Spinal cord (tissue), 10 donors: ENCODE measurements at places on chromosomes 1 and 21.

DNA sequence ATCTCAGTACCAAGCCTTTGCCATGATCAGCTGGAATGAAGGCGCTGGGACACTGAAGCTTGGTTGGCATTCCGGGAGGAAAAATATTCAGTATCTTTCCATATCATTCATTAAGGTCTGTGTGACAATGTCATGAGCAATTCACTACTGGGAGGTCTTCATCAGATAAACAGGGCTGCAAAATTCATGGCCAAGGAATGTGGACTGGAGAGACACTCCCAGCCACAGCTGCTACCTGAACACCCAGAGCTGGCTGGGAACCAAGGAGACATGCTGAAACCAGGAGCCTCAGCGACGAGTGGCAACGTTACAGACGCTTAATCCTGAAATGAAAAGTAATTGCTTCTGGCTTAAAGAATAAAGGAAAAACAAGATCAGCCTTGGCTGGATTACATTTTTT is 30.6 kb upstream of the DDAH1 start:
- DNase-seq: peak; percentile 17

- DNase-seq: no peak
These were observed 4.1 kb downstream of the PIK3R3 start for GRCh38 chr1:46128344-46128743.

GRCh38 chr1:101290119-101290921 is 53.5 kb downstream of the S1PR1 start:
- no peak for DNase-seq

GRCh38 chr1:196546272-196547111 is 61.7 kb downstream of the KCNT2 start:
- peak; percentile 20 for DNase-seq

- DNase-seq: peak; percentile 62
These were observed 161.1 kb upstream of the COL6A1 start for GRCh38 chr21:45820171-45821091.

GRCh38 chr21:42431196-42431595 is 27.5 kb downstream of the UBASH3A start:
- no peak for DNase-seq

DNA sequence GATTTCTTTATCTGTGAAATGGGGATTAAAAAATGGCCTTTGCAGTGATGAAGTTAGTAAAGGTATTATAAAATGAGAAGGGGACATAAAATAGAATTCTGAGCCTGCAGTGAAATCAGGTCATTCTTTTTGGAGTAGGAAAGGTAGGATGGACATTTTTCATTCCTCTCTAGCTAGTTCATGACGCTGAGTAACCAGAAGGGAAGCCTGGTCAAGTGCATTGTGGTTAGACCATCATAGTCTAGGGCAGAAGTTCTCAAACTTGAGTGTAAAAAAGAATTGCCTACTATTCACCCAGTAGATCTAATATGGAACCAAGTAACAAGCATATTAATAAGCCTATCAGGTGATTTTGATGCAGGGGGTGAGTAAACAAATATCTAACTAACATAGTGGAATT is 50.8 kb downstream of the TGFB2 start:
- no peak for DNase-seq

DNA sequence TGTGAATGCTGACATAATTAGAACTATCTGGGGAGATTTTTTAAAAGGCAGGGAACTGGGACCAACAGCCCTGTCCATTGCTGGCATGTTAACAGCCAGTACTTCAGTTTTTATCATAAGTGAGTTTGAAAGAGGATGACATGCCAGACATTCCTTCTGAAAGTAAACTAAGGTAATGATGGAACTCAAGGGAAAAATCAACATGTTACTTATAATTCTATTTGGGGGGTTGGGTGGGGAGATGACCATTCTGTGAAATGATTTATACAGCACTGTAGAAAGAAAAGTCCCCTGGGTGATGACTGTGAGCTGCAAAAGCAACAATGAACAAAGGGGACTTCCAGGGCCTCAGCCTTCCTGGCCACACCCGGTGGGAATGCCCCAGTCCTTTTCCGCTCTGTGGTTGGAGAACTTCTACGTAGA is 5.4 kb upstream of the LAMC2 start:
- peak; percentile 31 for DNase-seq

DNA sequence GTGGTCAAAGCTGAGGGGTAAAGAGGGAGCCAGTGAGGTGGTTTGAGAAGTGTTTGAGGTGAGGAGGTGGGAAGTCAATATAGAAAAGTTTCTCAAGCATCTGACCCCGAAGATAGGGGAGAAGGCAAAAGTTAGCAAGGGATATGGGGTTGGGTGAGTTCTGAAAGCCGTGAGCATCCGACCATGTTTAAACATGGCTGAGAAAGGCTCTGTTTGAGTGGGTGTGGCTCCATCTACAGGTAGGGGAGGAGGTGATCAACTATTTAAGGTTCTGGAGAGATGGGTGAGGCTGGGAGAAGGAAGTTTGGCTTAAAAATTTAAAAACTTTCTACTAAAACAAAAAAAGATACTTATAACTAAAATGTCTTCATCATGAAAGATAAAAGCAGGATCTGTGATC is 273.8 kb downstream of the KCNJ6 start:
- no peak for DNase-seq

DNA sequence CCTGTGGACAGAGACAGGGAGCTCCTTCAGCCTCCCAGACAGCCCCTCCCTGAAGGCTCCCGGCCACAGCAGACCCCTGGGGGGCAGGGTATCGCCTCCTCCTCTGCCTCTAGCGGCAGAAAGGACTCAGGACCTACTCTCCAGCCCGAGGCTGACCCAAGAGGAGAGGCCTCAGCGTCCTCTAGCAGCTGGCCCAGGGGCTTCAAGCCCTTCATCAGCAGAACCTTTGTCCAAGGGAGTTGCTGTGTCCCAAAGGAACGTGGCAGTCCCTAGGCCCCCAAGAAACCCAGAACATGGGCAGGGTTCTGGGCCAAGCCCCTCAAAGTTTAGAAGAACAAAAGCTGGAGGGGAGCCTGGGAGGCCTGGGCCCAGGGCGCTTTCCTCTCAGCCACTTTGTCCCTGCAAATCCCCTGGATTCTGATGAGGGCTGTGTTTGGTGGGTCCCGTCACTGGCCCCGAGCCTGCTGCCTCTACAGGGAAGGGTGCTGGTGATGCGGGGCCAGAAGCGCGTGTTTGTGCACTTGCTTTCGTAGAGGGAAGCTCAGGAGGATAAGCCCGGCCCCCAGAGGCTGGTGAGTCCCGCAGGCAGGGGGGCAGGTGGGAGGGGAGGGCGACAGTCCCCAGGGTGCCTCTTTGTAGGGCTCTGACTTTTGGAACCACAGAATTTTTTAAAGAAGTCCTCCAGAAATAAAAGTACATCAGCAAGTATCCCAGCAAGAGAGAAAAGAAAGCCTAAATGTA is 13.3 kb downstream of the ITGB2 start:
- DNase-seq: no peak

- DNase-seq: peak; percentile 72
These were observed 4.5 kb downstream of the C1orf232 start for GRCh38 chr1:26164036-26164860.

DNA sequence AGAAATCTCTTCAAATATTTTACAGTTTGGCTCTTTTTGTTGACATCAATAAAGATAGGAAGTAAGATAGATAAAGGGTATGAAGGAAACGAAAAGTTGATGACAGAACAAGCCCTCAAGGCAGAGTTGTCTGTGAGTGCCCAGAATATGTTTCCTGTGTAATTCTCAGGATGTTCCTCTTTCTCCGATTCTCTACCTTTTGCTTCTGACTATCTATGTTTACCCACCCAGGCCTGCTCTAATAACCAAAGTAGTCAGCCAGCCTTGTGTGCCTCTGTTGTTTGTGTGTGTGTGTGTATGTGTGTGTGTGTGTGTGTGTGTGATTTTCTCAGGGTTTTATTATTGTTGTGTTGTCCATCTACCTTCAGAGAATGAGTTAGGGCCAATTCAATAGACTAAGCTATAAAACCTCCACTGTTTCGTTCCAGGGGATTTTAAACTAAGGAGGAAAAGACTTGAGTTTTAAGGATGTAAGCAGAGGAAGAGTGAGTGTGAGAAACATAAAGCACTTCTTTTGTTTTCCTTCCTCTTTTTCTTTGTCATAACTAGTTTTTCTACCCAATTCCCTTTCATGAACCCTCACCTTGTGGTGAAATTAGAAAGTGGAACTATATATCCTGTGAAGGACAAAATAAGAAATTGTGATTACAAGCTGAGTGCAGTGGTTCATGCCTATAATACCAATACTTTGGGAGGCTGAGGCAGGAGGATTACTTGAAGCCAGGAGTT is 627.4 kb upstream of the NR5A2 start:
- DNase-seq: no peak

- DNase-seq: no peak
These were observed 191.8 kb downstream of the LYPLAL1 start for GRCh38 chr1:219365451-219365850.

DNA sequence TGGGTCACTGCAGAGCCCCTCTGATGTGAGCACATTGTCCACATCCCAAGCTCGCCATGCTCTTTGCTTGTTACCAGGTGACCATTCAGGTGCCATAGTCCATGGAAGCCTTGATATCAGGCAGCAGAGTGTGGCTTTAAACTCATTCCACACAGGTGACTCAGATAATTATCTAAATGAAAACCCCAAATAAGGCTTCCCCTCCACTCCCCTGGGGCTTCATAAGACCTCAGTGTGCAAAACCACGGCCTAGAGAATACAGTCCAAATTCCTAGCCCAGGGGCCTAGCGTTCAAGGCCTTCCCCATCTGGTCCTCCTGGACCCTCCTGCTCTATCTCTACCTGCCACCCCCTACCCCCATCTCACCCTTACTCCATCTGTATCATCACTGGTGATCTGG is 97.1 kb downstream of the ARHGEF10L start:
- no peak for DNase-seq

- no peak for DNase-seq
These were observed 71.7 kb upstream of the ZBTB18 start for GRCh38 chr1:243979396-243979795.

DNA sequence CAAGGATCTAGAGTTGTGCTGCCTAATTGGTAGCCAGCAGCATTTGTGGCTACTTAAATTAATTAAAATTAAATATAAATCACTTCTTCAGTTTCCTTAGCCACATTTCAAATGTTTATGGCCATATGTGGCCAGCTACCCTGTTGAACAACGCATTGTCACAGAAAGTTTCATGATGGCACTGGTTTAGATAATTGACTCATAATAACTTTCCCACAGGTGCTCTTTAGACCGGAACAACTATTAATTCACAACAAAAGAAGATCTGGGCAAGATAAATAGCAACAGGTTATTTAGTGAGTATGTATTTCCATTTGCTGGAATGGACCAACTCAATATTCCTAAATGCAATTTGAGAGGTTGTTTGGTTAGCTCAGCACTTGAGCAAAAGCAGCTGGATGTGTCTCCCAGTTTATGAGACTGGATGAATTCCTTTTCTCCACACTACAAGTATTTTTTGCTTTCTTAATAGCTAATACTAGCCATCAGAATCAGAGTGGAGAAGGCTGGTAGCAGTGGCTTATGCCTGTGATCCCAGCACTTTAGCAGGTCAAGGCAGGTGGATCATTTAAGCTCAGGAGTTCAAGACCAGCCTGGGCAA is 3.7 kb upstream of the AMIGO1 start:
- no peak for DNase-seq

DNA sequence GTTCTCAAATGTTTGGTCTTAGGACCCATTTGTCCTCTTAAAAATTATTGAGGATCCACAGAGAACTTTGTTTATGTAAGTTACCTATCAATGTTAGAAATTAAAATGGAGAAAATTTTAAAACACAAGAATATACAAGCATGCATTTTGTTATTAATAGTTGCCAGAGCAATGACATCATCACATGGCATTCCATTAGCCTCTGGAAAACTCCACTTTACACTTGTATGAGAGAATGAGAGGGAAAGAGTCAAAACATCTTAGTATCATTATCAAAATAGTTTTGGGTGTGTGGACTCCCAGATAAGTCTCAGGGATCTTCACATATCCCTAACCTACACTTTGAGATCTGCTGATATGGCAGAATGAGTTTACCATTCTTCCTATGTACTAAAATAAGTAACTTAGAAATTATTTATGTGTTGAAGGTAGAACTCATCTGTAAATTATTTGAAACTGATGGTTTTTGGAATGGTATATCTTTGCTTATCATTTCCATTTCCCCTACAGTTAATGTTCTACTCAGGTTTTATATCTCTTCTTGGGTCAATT is 48.8 kb downstream of the RNF220 start:
- DNase-seq: no peak

DNA sequence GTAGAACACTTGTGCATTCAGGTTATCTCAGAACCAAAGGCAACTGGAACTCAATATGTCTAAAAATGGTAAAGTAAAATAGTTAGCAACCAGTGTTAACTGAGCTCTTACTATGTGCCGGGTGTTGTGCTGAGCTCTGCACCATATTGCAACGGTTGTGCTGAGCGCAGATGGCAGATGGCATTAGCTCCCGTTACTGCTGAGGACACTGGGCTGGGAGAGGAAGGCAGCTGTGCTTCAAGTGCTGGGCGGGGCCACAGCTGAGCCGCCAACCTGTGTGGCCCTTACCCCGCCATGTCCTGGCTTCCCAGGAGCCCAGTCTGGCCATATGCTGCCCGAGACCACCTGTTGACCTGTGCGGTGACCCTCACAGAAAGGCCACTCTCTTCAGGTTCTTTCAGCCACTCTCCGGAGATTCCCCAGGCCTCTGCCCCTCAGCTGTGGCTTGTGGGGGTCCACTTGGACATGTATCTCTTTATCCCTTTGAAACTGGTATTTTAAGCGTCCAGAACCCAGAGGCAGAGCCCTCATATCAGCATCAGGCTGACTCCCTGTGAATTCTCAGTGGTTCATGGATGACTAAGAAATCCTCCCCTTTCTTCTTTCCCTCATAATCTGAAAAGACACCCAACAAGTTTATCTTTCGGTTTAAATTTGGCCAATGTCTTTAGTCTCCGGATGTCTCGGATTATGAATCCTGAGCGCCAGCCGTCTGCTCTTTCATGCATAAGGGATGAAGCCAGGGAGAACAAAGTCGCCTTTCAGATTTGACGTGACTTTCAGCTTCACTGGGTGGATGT is 26.4 kb downstream of the LDLRAP1 start:
- DNase-seq: no peak

DNA sequence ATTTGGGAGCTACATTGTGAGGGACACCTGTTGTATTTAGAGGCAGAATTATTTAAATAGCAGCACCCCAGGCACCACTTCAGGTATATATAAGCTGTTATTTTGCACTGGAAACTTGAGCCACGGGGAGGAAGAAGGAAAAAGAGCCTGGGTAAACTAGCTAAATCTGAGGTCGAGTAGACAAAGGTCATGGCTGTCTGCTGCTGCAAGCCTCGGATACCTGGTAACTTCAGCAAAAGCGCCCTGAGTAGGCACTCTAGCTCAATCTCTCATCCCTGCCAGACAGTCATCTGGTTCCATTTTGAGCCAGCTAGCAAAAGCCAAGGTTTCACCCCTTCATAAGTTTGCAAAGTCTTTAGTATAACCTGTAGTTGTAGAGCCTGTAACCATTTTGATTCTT is 101.9 kb upstream of the ZNF644 start:
- DNase-seq: no peak

DNA sequence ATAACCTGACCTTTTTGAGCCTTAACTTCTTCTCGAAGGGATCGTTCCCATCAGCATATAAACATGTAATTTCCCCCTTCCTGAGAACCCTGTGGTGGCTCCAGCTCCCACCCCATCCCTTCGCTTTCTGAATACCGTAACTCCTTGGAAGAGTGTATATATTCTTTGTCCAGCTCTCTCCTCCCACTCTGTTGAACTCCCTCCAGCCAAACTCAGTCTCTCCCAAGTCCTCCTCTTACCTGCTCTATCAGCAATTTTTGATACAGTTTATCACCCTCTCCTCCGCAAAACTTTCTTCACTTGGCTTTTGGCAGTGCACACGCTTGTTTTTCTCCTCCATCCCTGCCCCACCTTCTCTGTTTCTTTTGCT is 109.9 kb upstream of the SLC25A33 start:
- no peak for DNase-seq

- no peak for DNase-seq
These were observed 291.8 kb upstream of the CAMK1G start for GRCh38 chr1:209291715-209292114.

GRCh38 chr1:91842563-91842962 is 43.4 kb downstream of the TGFBR3 start:
- no peak for DNase-seq
